ENCODE measurements at places on chromosomes 11 and 22.

DNA sequence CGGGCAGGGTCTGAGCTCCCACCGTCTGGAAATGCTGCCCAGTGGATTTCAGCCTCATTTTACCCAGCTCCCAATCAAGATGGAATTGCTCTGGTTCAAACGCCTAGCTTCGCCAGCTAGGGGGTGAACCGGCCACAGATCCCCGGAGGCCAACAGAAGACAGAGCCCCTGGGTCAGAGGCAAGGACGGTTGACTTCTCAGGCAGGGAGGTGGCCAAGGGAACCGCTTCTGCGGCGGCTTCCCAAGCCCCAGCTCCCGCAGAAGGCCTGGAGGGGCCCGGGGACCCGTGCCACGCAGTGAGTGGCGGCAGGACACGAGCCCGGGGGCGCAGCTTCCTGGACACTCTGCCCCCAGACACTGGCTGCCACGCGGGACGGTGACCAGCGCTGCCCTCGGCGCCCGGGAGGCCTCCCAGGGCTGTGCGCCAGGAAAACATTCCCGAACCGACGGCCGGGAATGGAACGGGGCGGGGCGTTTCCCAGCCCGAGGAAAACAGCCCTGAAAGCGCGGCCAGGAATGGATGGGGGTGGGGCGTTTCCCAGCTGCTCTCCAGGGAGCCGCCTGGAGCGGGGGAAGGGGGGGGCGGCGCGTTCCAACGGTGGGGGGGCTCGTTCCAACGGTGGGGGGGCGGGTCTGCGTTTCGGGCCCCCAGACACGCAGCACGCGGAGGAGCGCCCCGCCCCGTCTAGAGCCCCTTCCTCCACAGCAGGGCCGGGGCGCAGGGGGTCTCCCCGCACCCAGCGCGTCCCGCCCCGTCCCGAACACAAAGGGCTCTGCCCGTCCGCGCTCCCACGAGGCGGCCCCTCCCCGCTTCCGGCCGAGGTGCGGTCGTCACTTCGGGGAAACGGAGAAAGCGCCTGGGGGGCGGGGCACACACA is 13.5 kb upstream of the B4GALNT4 start:
- H3K27ac ChIP-seq, result peak overlapping the region; percentile 95
- DNase-seq, result peak; percentile 95
- H3K4me1 ChIP-seq, result no peaks in the 10 kb centered on the region
- peak overlapping the region; percentile 41 for H3K4me3 ChIP-seq
- H3K36me3 ChIP-seq, result no peaks in the 10 kb centered on the region

DNA sequence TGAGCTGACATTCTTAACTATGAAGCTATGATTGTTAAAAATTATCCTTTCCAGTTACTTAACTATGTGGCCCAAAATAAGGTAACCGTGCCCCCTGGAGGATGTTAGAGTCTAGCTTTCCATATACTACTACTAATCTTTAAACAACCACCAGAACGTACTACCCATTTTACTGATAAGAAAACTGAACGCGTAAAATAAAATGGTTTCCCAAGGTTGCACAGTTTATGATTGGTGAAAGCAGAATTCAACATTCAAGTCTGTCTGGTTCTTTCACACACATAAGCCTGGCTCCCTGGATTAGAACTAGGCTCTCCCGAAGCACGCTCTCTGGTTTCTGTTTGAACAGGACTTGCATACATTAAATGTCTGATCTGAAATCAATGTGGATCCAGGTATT is 437.8 kb upstream of the CCDC90B start:
- no peaks in the 10 kb centered on the region for H3K27me3 ChIP-seq
- peak overlapping the region; percentile 75 for H3K27ac ChIP-seq
- no peak for DNase-seq
- H3K36me3 ChIP-seq, result no peaks in the 10 kb centered on the region

DNA sequence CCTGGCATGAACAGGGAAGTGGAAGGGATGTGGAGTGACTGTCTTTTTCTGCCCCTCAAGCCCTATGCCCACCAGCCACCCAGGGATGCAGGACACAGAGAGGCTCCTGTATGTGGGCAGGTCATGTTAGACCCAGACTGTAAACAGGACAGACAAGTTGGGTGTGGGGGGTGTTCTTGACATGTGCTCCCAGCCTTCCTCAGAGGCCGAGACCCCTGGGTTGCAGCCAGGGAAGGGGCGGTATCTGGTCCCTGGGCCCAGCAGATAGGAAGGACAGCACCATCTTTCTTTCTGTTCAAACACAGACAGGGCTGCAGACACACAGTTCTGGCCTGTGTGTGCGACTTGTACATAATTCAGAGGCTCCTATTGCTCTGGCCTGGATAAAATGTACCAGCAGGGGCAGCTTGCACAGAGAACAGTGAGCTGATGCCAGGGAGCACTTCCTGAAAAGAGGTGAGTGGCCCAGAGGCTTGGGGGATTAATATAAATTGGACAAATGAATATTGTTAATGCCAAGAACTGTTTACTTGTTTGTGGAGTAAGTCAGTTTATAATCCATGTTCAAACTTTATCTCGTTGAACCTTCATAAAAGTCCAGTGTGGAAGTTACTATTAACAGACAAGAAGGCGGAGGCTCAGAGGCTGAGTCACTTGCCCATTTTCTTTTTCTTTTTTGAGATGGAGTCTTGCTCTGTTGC is 16.6 kb downstream of the GDPD5 start:
- H3K27me3 ChIP-seq, result no peaks in the 10 kb centered on the region
- no peak for DNase-seq
- no peak overlapping the region for H3K27ac ChIP-seq
- H3K4me1 ChIP-seq, result no peaks in the 10 kb centered on the region
- H3K36me3 ChIP-seq, result no peaks in the 10 kb centered on the region
- H3K4me3 ChIP-seq, result no peak overlapping the region

DNA sequence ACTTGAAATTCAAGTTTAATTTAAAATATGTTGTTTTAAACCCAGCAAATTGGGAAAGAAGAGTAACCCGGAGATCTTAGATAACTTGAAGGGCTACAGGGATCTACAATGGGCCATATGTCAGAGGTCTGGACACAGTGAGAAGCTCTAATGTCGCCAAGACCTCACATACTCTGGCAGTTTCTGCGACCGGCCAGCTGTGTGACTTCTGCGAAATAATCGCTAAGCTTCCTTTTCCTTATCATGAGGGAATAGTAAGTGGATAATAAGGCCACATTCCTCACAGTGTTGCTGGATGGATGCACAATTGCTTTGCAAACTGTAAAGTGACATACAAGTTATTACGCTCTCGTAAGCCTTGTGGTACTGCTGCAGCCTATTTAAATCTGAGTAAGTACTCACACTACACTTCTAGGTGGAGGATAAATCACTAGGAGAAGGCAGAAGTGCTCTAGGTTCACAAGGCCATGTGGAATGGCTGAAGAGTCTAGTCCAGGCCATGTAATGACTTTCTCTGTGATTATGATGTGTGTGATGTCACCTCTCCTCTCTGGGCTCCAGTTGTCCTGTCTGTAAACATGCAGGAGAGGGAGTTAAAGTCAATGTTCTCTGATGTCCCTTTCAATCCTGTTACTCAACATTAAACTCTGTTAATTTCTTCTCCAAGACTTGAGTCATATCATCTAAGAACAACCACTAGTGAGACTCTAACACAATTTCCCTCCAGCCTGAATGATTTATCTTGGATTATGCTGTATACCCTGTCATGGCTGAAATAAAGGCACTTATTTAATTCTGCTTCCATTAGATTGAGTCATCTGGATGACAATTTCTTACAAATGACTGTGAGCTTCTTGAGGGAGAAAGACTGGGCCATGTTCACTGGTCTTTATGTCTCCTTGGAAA is 192.6 kb upstream of the NARS2 start:
- no peaks in the 10 kb centered on the region for H3K36me3 ChIP-seq
- H3K27me3 ChIP-seq, result no peaks in the 10 kb centered on the region
- no peak overlapping the region for H3K27ac ChIP-seq
- DNase-seq, result no peak
- H3K4me3 ChIP-seq, result no peak overlapping the region

DNA sequence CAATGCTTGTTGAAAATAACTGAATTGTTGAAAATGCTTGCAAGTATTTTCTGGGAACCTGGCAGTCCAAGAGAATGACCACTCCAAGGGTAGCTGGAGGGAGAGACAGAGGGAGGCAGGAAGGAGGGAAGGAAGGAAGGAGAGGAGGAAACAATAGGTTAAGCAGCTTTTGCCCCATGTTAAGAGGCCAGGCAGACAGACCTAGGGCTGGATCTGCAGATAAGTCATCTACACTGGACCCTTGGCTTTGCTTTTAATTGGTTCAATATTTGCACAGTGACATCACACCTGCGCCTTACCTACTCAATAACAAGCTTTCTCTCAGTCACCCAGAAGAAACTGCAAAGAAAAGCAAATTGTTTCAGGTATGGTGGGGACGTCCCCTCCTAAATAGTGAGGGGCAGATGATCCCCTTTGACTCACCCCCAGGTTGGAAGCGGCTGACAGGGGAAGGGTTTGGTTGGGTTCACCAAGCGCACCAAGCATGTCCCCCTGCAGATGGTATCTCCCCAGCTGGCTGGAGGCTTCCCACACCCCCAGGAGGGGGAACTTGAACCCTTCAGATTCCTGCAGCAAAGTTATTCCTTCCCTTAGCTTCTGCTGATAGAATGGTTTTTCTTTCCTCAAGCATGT is 24.3 kb downstream of the MYH9 start:
- peaks cover 20% of the 10 kb centered on the region for H3K36me3 ChIP-seq
- no peak overlapping the region for H3K4me3 ChIP-seq
- H3K27me3 ChIP-seq, result no peaks in the 10 kb centered on the region
- no peak for DNase-seq
- peak overlapping the region; percentile 87 for H3K27ac ChIP-seq

DNA sequence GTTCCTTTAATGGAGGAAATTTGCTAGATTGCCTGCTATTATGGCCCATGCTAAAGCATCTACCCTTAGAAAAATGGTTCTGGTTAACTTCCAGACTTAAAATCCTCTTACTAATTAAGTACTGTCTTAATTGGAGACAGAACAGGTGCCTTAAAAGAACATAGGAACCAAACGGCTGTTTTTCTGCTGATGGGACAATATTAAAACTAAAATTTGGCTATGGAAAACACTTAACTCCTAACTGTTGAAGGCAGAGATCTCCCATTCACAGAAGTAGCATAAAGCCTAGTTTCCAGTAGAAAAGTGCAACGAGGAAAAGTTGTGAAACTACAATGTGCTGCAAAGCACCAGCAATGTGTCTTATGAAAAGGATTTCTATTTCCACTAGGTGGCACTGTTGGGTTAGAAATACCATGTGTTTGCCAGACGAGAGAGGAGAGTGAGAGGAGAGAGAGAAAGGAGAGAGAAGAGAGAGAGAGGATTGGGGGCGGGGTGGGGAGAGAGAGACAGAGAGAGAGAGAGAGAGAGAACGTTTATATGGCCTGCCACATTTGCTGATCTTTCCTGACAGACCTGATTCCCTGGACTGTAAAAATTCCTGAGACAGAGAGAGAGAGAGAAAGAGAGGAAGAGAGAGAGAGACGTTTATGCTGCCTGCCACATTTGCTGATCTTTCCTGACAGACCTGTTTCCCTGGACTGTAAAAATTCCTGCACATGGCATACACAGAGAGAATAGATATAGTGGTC is 51.5 kb downstream of the FAM181B start:
- H3K36me3 ChIP-seq, result no peaks in the 10 kb centered on the region
- H3K4me1 ChIP-seq, result no peaks in the 10 kb centered on the region
- H3K27ac ChIP-seq, result no peak overlapping the region
- H3K27me3 ChIP-seq, result no peaks in the 10 kb centered on the region
- DNase-seq, result no peak
- H3K4me3 ChIP-seq, result no peak overlapping the region

- H3K27ac ChIP-seq, result no peak overlapping the region
- DNase-seq, result no peak
- no peaks in the 10 kb centered on the region for H3K27me3 ChIP-seq
- no peaks in the 10 kb centered on the region for H3K4me1 ChIP-seq
- H3K4me3 ChIP-seq, result no peak overlapping the region
Observed at GRCh38 chr11:71106671-71107070, 145.7 kb downstream of the SHANK2 start.

All from right atrium auricular region (tissue), 2 donors.